ENCODE measurements at places on chromosomes 11 and 22.
A peak's percentile ranks its signal among the peaks of the same experiment; 100 is the strongest.

DNA sequence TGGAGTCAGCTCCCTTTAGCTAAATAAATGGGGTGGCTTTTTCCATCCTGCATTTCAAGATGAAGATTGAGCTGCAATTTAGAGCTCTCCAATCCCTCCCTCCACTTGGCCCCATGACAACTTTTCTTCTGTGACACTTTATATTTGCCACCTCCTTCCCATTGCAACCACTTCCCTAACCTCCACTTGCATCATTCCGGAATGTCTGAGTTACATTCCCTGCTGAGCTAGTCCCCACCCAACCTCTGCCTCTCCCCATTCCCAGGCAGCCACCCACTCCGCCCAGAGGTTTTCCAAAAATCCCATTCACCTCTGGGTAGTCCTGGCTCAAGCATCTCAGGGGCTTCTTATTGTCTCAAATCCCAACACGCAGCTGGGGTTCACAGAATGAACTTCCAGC, 24.7 kb downstream of the PC start:
- no peak for DNase-seq

GRCh38 chr11:134592391-134592990, 180.4 kb upstream of the B3GAT1 start:
- peak; percentile 77 for DNase-seq

GRCh38 chr11:86785576-86785975, 14.8 kb upstream of the PRSS23 start:
- no peak for DNase-seq

DNA sequence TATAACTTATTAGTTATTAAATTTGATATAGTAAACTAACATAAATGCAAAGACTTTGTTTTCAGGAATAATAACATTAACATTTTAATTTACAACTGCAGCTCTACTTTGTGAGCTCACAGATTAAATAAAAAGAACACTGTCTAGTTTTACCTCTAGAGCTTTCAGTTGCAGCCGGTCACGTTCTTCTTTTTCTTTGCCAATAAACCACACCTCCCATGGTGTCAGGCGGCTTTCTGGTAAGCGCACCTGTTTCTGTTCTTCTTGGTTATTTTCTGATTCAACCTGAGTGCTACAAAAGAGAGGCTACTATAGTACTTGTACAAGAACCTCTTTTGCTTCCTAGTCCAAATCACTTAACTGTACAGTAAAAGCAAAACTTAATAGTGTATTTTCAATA, 5.8 kb downstream of the CCDC34 start:
- no peak for DNase-seq

- no peak for DNase-seq
These were observed 5.7 kb downstream of the C11orf54 start for GRCh38 chr11:93747122-93747521.

DNA sequence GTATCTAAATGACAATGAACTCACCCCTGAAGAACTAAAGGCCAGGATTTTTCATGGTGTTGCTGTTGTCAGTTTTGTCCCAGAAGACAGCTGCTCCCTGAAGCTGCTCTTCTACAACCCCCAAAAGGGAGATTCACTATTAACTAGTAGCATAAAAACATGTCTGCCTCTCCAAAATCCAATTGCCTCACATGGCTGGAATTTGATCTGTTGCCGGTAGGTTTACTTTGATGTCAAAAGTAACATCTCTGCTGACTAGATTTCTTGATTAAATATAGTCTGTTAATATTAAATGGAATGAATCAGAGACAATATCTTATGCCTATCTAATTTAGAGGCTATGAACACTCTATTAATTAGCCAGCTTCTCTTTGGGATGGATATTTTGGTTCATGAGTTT, 425.4 kb downstream of the ETS1 start:
- DNase-seq: no peak

Data from NCI-H524 (cell line).